Activated T-cell treated with anti-CD3 and anti-CD28 coated beads, Interleukin-2, amount 50 U/mL, for 24 hours (primary cell): ENCODE measurements at places on chromosomes 16 and 17.
A peak's percentile ranks its signal among the peaks of the same experiment; 100 is the strongest.

GRCh38 chr17:51873302-51873701 lies 285.2 kb downstream of the CA10 start:
- H3K4me3 ChIP-seq = no peak overlapping the region
- no peak overlapping the region for H3K27ac ChIP-seq
- H3K36me3 ChIP-seq = no peaks in the 10 kb centered on the region
- no peaks in the 10 kb centered on the region for H3K4me1 ChIP-seq
- DNase-seq = no peak

GRCh38 chr17:50583641-50584040 lies 23.1 kb downstream of the CACNA1G start:
- no peak overlapping the region for H3K4me3 ChIP-seq
- peaks cover 10% of the 10 kb centered on the region for H3K27me3 ChIP-seq
- no peak overlapping the region for H3K27ac ChIP-seq
- no peak for DNase-seq

GRCh38 chr17:48597528-48597777 lies 3.9 kb upstream of the HOXB5 start:
- peaks cover 45% of the 10 kb centered on the region for H3K4me1 ChIP-seq
- peaks cover 98% of the 10 kb centered on the region for H3K27me3 ChIP-seq
- H3K36me3 ChIP-seq = no peaks in the 10 kb centered on the region
- H3K4me3 ChIP-seq = peak overlapping the region; percentile 65
- no peak overlapping the region for H3K27ac ChIP-seq

- H3K27me3 ChIP-seq = no peaks in the 10 kb centered on the region
- H3K36me3 ChIP-seq = peaks cover 67% of the 10 kb centered on the region
- DNase-seq = no peak
- peaks cover 42% of the 10 kb centered on the region for H3K4me1 ChIP-seq
Measured at GRCh38 chr16:30585022-30585399, 486 bp downstream of the ZNF785 start.
